Uterine smooth muscle cell (primary cell): ENCODE measurements at places on chromosomes 2 and 18. TPM values are rescaled to one million over a fixed set of nuclear protein-coding genes. Genes with fewer than 3 reads are reported as not detected.

TCF7L1 gene
- 2.3 and 3.2 TPM in 2 replicates for total RNA-seq

EDAR gene
- total RNA-seq = not detected in 2 replicates

INHBB gene
- total RNA-seq = not detected in 2 replicates

IL1RL2 gene
- 1.4 and 1.7 TPM in 2 replicates for total RNA-seq

TBR1 gene
- not detected in 2 replicates for total RNA-seq

CLHC1 gene
- 7.3 and 11.5 TPM in 2 replicates for total RNA-seq

ZNF397 gene
- total RNA-seq = 14.2 and 19.7 TPM in 2 replicates

C18orf32 gene
- 10.9 and 13.7 TPM in 2 replicates for total RNA-seq

LONRF2 gene
- 6.5 and 7.6 TPM in 2 replicates for total RNA-seq

SLC35F6 gene
- 25.3 and 36.1 TPM in 2 replicates for total RNA-seq
